ENCODE measurements at places on chromosomes 13 and 19.

GRCh38 chr19:4186087-4186993 is 3.9 kb downstream of the ANKRD24 start:
- DNase-seq, result peak; percentile 72

DNA sequence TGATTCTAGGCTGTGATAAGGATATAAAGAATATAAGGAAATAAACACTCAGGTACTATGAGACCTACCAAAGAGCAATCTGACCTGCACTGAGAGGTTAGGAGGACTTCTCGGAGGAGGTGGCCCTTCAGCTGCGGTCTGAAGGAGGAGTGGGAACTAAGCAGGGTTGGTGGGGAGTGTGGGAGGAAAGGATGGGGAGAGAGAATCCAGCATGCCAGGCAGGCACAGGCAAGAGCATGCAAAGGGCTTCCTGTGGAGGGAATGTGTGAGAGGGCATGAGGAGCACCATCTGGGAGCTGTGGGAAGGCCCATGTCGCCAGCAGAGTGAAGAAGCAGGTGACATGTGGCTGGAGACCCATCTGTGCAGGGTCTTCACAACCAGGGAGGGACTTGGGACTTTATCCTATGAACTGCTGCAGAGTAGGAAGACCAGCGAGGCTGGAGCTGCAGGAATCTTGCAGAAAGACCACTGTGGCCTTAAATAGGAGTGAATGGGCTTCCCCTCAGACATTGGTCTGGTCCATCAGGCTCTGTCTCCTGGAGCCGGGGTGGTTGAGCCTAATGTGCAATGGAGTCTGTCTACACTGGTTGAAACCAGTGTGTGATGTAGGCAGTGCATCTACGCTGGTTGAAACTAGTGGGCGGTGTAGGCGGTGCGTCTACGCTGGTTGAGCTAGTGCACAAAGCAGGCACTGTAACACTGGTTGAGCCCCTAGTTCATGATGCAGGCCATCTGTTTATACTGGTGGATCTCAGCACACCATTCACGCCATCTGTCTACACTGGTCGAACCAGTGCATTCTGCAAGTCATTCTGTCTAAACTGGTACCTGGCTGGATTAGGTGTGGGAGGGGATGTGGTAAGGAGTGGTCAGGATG is 6.4 kb downstream of the CHST8 start:
- DNase-seq, result no peak

GRCh38 chr19:31648347-31648746 is 299.1 kb upstream of the TSHZ3 start:
- DNase-seq, result no peak

DNA sequence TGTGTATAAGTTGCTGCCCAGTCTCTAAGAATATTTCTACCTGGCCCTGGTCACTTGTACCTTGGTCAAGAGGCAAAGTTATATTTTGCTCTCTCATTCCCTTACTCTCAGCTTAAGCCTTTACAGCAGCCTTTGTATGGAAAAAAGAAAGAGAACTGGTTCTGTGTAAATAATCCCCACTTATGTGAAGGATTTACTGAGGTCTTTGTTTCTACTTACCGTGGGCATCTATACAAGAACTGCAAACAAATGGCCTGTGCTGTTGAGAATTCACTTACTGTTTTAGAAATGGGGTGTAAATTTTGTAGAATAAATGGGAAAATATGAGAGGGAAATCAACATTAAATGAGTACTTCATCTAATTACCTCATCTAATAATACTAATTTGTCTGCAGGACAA is 267.4 kb downstream of the PCDH20 start:
- no peak for DNase-seq

DNA sequence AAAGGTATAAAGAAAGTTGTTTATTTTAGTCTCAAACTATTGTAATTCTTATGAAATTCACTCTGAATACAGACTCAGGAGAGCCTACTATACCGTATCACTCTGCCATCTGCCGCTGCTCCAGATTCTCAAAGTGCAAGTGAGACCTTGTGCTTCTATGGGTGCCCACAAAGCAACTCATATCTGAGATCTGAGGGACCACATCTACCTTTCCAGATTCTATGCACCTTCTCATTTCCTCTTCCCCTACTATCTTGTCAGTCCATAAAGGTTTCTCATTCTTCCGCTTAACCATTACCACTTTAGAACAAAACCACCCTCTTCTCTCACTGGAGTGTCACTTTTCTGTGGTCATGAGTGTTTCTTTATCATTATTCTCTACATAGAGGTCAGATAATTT is 1236.9 kb downstream of the DIAPH3 start:
- DNase-seq, result no peak

GRCh38 chr19:45280471-45280961 is 29.4 kb downstream of the MARK4 start:
- no peak for DNase-seq

GRCh38 chr13:27792393-27793218 is at the start of gene GSX1:
GSX1 (plus strand) TSS chr13:27792483; CDS start chr13:27792691, 208 bp downstream.
- DNase-seq, result no peak

GRCh38 chr19:31501427-31502195 is 152.4 kb upstream of the TSHZ3 start:
- DNase-seq, result no peak

DNA sequence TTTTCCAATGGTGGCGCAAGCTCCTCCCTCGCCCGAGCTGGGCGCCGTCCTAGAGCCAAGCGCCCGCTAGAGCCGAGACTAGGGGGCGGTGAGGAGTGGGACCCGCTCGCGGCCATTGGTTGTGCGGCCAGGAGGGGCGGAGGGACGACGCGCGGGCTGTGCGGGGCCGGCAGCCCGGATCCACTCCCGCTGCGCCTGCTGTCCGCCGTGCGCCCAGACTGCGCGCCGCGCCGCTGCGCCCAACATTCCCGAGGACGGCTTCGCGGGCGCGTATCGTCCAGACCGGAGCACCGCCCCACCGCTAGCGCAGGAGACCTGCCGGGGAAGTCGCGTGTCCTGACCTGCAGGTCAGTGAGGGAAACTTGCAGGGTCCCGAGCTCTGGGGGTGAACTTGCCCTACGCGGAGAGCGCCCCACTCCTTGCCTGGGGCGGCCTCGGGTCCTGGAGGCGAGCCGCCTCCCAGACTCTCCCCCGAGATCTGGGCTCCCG is at the start of gene SERTM1:
TSS of gene SERTM1 (plus strand) at position 183 of the 489 bp plus-strand sequence. CDS start 21,059 bp downstream, outside the sequence.
- DNase-seq, result no peak

- DNase-seq, result no peak
These were observed at the start of gene KL for GRCh38 chr13:33016414-33017322. KL (plus strand) TSS chr13:33016423; CDS start chr13:33016441, 18 bp downstream.

GRCh38 chr13:85724546-85725432 is 74.4 kb downstream of the SLITRK6 start:
- no peak for DNase-seq

GRCh38 chr13:71067165-71067815 is 799.7 kb downstream of the DACH1 start:
- DNase-seq, result no peak

DNA sequence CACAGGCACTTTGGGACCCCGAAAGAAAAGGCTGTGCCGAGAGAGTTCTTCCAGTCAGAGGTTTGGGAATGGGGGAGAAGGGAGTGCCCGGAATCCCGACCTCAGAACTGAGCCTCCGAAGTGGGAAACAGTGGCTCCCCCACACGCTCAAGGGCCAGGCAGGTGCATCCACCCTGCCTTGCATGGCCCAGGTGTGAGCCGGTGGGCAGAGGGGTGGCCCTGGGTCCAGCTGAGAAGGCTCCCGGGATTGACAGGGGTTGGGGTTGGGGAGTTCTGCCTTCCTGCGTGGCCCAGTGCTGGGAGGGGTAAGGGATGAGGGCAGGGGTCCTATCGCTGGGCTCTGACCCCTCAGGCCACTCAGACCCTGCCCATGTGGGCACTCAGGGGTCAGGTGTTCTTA is 163.5 kb upstream of the TUBA3C start:
- DNase-seq, result no peak

- no peak for DNase-seq
These were observed 8.1 kb downstream of the ISYNA1 start for GRCh38 chr19:18429717-18430416.

DNA sequence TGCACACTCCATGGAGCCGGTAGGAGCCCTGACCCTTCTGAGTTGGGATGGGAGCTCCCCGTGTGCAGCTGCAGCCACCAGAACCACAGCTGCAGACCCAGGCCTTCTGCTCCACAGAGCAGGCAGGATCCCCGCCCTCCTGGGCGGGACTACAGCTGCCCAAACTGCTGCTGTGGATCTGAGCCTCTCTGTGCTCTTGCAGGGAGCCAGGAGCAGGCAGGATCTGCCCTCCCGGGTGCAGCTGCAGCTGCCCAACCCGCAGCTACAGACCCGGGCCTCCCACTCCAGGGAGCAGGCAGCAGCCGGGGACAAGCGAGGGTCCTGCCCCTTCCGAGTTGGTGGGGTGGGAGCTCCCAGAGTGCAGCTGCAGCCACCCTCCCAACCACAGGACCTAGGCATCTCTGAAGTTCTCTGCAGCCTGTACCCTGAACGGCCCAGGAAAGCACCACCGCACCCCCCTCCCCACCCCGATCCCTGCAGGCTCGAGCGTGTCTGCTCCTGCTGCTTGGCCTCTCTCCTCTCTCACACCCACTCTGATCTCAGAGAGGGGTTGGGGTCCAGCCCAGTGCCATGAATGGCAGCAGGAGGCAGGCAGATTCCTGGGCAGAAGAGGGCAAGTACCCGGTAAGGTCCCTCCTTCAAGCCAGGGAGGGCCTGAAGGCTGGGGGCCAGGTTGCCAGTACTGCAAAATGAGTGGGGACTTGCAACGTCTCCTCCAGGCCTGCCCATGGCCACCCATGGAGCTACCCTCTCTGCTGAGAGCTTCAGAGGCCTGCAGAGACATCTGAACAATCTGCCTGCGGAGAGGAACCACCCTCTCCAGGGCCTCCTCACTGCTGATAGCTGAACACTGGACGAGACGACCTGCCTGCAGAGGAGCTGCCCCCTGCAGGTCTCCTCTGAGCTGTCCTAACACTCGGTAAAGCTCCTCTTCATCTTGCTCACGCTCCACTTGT is 16.4 kb upstream of the EMP3 start:
- DNase-seq, result no peak

- no peak for DNase-seq
These were observed 1095.8 kb downstream of the UQCRFS1 start for GRCh38 chr19:28117143-28117542.

- no peak for DNase-seq
These were observed 55.0 kb downstream of the GPR12 start for GRCh38 chr13:26705536-26705935.

DNA sequence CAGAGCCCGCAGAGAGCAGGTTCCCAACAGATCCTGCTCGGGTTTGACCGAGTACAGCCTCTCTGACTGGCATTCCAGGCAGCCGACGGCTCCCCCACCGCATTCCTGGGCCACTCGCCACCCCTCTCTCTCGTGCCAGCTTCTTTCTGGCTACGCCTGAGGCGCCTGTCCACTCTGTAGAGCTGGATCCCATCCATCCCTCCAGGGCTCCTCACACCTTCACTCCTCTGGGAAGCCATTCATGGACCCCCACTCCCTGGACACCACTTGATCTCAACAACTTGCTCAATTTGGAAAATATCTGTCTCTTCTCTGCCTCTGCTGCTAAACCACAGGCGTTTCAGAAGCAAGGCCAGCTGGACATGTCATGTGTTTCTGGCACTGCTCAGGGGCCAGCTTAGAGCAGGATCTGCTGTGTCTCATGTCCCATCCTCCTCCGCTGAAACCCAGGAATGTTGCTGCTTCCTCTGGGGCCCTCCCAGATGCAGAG is 30.6 kb upstream of the ATP1A3 start:
- DNase-seq, result no peak

DNA sequence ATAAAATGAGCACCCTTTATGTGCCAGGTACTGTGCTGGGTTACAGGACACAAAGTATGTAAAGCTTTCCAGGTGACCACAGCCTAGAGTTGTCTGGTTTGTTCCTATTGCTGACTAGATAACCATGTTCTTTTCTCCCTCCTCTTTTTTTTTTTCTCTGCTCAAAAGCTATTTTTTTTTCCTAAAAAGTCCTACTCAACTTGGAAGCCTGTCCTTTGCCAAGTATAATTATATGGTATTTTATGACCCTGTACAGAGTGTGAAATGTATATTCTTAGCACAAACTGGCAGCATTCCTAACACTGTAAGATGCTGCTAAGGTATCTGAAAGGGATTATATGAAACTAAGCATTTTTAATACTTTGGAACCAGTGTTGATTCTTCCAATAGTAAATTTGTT is 171.0 kb downstream of the GPC6 start:
- no peak for DNase-seq

DNA sequence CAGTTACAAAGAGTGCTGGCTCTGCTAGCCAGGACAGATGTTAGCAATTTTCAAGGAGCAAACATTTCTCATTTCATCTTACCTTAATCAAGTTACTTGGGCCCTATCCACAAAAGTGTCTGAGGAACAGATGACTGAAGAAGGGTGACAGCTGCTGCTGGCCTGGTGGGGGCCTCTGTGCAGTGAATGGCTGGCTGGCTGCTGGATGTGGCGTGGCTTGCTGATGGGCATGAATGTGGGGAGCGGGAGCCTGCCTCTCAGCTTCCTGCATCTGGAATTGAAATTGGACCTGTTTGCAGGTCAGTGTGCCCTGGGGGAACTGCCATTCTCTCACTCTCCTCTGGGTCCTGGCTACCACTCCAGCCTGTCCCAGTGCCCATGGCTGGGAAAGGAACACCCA is 94.7 kb downstream of the RGCC start:
- DNase-seq, result no peak

- no peak for DNase-seq
These were observed 40.9 kb downstream of the GNG7 start for GRCh38 chr19:2661615-2662014.

GRCh38 chr13:108835083-108835482 is 205.7 kb downstream of the MYO16 start:
- no peak for DNase-seq

- no peak for DNase-seq
These were observed 8.9 kb downstream of the PINLYP start for GRCh38 chr19:43584484-43584883.

GRCh38 chr13:73061473-73061872 is 2.7 kb downstream of the KLF5 start:
- DNase-seq, result no peak

GRCh38 chr13:112808377-112809140 is 118.7 kb downstream of the ATP11A start:
- DNase-seq, result no peak

- DNase-seq, result no peak
These were observed 13.3 kb downstream of the CDC16 start for GRCh38 chr13:114248011-114248410.

- no peak for DNase-seq
These were observed 8.6 kb downstream of the KLK4 start for GRCh38 chr19:50902640-50903039.

GRCh38 chr19:15178629-15179308 is 22.0 kb downstream of the NOTCH3 start:
- no peak for DNase-seq

- DNase-seq, result no peak
These were observed 43.0 kb upstream of the HNRNPA1L2 start for GRCh38 chr13:52599037-52599847.

GRCh38 chr13:100182900-100183490 is 94.1 kb downstream of the PCCA start:
- no peak for DNase-seq
